ENCODE measurements at places on chromosomes 7 and 10. TPM values are rescaled to one million over a fixed set of nuclear protein-coding genes. Genes with fewer than 3 reads are reported as not detected.

DNA sequence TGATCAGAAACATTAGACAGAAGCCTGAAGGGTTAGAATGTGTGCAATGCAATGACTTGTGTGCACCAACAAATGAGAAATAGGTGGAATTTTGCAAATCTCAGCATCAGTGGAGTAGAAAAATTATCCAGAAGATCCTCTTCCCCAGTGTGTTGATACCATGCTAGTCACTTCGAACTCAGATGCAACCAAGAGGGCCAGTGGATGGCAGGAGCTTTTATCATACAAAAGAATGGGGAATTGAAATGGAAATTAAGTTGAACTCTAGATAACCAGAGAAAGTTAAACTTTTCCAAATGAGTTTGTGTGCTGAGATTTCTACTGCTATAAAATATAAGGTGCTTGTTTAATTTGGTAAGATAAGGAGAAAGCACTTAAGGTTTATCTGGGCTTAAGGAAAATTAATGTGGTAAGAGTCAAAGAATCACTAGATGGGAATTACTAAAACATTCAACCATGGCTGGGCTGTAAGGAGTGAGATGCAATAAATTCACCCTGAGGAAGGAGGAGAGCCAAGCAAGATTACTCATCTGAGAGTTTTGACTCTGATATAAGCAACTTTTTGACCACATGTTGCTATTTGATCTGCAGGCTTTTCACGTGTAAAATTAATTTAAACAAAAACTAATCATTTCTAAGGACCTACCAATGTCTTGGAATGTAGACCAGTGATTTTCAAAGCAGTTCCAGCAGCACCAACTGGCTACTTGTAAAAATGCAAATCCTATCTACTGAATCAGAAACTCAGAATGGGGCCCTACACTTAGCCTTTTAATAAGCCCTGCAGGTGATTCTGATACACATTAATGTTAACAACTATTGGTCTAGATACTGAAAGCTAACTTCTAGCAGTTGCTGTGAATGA, 113.2 kb downstream of the CDC14C start:
- DNase-seq: no peak

- no peak for DNase-seq
Observed at GRCh38 chr7:41975849-41976248, 261.2 kb downstream of the GLI3 start.

DNA sequence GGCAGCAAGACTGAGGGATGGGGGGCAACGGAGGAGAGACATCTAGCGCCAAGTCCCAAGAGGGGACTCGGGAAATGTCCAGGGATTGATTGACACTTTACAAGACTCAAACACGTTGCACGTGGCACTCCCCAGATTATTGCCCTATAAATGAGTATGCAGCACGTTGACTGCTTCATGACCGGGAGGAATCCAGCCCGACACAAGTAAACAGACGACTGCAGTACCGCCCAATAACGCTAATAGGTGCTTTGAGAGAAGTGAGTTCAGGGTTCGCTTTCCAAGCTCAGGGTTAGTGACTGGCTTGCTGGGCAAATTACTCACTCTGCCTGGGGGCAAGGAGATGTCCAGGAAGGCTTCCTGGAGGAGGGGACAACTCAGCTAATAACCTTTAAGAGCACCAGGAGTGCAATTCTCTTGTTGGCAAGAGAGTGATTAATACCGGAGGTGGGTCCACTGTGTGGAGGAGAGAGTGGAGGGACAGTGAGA, 73.3 kb upstream of the MYL10 start:
- no peak for DNase-seq

- peak; percentile 98 for DNase-seq
Observed at GRCh38 chr7:152463709-152464311, 28.0 kb upstream of the KMT2C start.

- DNase-seq: no peak
Observed at GRCh38 chr10:556971-557637, 132.4 kb downstream of the DIP2C start.

- DNase-seq: no peak
Observed at GRCh38 chr7:82521906-82522445, 78.4 kb upstream of the CACNA2D1 start.

DNA sequence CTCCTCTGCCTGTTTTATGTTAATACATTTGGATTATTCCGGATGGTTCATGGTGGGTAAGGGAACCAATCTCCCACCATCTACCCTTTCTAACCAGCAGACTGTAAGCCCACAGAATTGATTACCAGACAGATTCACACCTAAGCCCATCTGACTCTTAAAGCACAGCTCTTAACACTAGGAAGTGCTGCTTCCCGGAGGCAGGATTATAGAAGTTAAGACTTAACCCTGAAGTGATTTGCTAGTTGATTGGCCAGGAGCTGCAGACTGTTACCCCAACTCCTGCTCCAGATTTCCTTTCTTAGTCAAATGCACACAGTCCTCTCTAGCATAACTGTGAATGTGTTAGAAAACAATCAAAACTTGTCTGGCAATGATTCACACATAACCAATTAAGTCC, 221.7 kb downstream of the CDK14 start:
- DNase-seq: no peak

GRCh38 chr7:77995717-77996116, 197.1 kb downstream of the PHTF2 start:
- no peak for DNase-seq

GRCh38 chr7:40799-41750, 151.3 kb upstream of the FAM20C start:
- DNase-seq: no peak

DNA sequence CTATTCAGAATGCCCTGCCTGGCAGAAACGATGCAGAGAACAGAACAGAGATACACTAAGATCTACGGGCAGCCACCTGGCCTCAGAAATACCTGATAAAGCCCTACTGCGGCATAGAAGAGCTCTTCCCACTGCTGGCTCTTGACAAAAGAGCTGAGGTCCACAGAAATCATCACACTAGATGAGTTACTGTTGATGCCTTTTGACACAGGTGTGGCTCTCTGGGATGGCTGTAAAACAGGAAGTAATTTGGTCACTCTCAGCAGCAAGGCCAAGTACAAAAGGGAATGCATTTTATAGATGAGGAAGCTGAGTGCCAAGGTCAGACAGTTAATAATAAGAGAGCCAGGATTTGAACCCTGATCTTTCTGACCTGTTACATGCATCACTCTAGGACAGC, 35.0 kb upstream of the ACSL5 start:
- no peak for DNase-seq

DNA sequence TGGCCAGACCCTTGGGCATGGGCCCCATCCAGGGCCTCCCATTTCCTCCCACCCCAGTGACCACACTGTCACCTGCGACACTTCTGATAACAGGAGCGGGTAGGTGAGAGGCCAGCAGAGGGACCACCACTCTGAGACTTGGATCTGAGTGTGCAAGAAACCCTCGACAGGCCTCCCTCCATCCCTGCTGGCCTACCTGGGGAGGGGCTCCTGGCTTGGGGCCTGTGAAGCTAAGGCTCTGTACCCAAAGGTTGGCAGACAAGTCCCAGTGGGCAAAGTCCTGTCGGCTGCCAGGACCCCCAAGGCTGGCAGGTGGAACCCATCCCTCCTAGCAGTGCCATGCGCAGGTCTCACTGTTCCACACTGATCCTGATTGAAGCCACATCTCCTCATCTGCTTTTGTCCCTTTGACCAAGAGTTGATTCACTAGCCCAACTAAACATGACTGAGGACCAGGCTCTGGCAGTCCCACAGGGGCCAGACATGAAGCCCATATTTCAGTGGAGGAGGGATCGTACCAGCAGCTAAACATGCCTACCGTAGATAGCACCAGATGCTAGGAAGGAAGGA, 1.2 kb upstream of the PGAM2 start:
- DNase-seq: no peak

DNA sequence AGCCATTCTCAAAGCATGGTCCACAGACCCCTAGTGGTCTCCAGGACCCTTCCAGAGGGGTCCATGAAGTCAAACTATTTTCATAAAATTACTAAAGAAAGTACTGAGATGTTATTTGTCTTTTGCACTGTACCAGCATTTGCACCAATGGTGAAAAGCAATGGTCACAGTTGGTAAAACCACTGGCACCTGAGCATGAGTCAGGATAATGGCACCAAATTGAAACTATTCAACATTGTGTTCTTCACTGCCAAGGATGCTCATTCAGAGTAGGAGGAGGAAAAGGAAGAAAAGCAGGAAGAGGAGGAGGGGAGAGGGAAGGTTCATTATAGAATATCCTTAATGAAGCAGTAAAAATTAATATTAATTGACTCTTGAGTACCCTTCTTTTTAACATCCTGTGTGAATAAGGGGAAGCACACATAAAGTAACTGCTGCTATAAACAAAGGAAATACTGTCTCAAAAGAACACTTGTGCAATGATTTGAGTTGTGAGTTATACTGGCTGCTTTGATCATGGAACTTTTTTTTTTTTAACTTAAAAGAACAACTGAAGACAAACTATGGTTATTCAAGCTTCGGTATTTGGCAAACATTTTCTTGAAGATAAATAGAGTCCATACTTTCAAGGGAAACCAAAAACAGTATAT, 60.2 kb downstream of the MPP7 start:
- DNase-seq: no peak

GRCh38 chr10:119723624-119724023, 2.2 kb upstream of the INPP5F start:
- DNase-seq: no peak

GRCh38 chr10:21797984-21798765, 205.4 kb downstream of the DNAJC1 start:
- DNase-seq: no peak

GRCh38 chr7:26668821-26669220, 195.6 kb downstream of the SKAP2 start:
- DNase-seq: no peak

- DNase-seq: no peak
Observed at GRCh38 chr7:147300293-147300692, 1183.7 kb downstream of the CNTNAP2 start.

Gene GHRHR
- total RNA-seq: not detected

Gene SEMA3E
- 2.0 TPM for total RNA-seq

Gene PNLIPRP3
- total RNA-seq: not detected

Gene HOXA10
- total RNA-seq: 0.17 TPM

Gene SEC24C
- 58.0 TPM for total RNA-seq

Gene ASB13
- total RNA-seq: 15.4 TPM

Gene ASB10
- not detected for total RNA-seq
